KG1 (cell line): ENCODE measurements at places on chromosomes 7 and 10.

DNA sequence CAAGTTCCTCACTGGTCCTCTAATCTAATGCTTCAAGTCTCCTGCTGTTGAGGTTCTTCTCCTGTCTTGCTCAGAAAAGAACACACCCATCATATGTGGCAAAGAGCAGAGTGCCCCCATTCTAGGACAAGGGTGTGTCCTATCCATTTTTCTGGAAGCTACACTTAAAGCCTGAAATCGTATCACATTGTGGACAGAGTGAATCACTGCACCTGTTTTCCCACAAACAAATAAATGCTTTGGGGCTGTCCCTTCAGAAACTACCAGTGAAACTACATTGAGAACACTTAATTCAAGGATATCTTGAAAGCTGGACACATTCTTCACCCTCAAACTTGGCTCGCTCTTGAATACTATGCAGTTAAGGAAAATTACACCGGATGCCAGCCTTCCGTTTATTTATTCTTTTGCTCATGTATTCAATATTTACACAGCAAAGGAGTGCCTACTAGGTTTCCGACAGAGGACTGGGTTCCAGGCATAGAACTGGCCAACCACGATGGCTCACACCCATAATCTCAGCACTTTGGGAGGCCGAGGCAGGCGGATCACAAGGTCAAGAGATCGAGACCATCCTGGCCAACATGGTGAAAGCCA is 473.0 kb downstream of the GALNT17 start:
- DNase-seq = no peak

DNA sequence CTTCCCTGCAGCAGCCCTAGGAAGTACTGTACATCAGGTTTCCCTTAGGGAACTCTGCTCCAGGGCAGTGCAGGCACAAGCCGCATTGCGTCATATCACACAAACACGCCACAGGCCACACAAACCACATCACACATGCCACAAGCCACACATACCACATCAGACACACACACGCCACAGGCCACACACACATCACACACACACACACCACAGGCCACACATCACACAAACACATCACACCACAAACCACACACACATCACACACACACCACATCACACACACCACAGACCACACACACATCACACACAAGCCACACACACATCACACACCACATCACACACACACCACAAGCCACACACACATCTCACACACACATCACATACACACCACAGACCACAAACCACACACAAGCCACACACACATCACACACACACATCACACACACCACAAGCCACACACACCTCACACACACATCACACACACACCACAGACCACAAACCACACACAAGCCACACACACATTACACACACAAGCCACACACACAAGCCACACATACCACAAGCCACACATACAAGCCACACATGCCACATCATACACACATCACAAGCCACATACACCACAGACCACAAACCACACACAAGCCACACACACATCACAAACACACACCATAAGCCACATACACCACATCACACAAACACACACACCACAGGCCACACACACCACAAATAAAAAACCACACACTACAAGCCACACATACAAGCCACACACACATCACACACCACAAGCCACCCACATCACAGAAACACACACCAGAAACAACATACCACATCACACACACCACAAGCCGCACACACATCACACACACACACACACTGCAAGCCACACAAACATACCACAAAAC is 53.4 kb downstream of the TMEM209 start:
- no peak for DNase-seq

DNA sequence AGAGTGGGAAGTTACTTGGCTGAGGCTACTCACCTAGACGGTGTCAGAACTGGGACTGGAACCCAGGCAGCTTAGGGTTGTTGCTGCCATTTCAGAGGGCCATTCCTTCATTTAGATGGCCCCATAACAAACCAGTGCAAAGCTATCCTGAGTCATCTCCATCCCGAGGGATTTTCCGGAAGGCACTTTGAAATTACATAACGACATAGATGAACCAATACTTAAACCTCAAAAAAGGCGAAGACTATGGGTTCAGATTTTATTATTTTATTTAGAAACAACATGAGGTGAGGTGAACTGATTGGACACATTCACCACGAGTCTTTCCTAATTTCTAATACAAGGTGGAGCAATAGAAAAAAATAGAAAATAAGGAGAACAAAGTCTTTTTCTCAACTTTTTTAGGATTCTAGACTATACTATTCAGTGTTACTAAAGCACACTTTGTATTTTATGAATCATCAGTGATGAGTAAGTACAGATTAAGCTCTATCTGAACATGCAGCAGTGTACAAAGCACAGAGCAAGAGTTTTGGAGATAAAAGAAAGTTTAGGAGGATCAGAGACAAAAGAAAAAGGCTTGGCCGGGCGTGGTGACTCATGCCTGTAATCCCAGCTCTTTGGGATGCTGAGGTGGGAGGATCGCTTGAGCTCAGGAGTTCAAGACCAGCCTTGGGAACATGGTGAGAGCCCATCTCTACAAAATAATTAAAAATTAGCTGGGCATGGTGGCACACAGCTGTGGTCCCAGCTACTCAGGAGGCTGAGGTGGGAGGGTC is 79.5 kb upstream of the SVIL start:
- DNase-seq = no peak

DNA sequence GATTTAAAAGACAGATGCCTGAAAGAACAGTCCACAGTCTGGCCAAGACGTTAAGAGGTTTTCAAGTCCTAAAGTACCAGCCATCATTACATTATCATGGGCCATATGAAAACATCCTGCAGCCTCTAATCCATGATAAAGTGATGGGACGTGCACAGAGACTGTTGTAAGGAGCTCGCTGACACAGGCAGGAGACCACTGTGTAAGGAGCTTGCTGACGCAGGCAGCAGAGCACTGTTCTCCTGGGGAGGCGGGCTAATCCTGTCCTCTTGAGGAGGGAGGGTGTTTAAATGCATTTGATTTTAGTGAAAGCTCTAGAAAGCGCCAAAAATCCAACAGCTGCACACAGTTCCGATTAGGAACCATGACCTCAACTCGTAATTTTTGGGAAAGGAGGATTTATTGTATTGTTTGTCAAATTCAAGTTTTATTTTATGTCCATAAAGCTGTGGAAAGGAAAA is 16.9 kb downstream of the SVIL start:
- no peak for DNase-seq

DNA sequence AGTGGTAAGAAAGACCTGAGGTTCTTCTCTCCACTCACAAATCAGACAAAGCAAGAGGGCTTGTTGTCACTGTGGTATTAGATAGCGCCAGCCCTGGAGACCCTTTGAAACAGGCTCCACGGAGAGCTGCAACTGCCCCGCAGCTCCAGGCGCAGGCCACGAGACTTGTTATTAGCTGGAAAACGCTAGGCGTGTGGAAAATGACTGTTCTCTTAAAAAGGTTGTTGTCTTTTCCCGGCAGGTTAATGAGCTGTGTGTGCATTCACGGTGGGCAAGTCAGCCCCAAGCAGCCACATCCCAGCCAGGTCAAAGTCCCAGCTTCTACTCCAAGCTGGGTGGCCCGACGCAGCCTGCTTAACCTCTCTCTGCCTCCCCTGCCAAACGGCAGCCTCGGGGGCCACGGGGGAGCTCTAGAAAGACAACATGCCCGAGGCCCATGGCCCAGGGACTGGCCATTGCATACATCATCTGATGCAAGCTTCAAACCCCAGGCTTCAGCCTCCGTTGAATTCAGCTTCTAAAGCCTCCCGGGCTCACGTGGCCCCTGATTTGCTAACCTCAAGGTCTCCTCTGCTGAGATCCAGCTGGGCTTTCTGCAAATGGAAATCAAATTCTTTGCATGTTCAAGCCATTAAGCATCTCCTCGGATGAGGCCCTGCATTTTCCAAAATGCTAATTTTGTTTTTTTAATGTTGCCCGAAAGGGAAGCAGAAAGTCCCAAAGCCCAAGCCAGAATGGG is 61.3 kb upstream of the DNAAF5 start:
- DNase-seq = no peak

- DNase-seq = no peak
These were observed 26.5 kb downstream of the ASNS start for GRCh38 chr7:97845622-97846203.
